Right ventricle myocardium superior (tissue), 1 donor: ENCODE measurements at places on chromosomes 7 and 10. TPM values are rescaled to one million over a fixed set of nuclear protein-coding genes. Genes with fewer than 3 reads are reported as not detected.

DNA sequence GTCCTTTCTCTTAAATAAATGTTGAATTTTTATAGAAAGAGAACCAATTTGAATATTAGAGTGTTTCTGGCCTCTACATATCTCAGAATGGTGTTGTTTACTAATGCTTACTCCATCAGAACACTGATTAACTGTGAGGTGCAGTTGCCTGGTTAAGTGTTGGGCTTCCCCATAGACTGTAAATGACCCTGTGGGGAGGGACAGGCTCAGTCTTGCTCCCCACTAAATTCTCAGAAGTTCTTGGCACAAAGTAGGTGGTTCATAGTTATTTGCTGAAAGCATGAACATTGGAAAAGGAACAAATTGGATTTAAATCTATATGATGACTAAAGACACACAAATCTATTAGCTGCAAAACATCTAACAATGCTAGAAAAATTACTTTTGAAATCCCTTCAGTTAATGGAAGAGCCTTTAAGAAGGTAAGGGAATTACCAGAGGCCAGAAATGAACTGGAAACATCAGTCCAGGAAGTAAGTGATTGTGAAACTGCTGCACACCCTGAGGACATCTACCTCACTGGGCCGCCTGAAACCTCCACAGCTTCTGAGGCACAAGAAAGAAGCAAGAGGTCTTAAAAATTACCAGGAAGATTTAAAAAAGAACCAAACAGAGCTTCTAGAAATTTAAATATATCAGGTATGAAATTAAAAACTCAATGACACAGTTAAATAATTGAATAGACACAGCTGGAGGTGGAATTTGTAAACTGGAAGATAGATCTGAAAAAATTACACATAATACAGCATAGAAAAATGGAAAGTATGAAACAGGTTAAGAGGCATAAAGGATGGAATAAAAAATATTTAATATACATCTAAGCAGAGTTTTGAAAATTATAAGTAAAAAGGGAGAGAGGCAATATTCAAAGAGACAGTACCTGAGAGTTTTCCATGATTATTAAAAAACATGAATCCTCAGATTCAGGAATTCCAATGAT is 17.8 kb upstream of the COMTD1 start:
- DNase-seq = no peak

- no peak for DNase-seq
Observed at GRCh38 chr7:131425992-131426391, 98.3 kb downstream of the MKLN1 start.

- no peak for DNase-seq
Observed at GRCh38 chr7:24978843-24979469, 1.0 kb downstream of the OSBPL3 start.

LAMB1 gene
- 62.1 TPM for total RNA-seq

CACNB2 gene
- 45.7 TPM for total RNA-seq

PUS7 gene
- 5.2 TPM for total RNA-seq

ELOVL3 gene
- total RNA-seq = 0.22 TPM

DNA sequence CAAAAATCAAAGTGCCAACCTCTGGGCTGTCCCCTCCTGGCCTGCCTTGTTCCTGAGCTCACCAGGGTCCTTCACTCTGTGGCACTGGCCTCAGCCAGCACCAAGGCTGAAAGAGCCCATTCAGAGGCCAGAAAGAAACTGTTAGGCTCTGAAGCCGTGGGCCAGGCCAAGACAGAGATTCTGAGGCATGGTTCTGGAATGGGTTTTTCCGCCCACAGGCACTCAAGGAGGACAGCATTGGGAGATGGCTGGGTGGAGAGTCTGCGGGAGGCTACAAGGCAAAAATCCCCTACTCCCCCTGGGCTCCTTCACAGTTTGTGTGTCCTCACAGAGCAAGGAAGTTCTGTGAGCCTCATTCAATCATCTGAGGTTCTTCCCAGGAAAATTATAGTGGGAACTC is 31.7 kb downstream of the GRIFIN start:
- DNase-seq = peak; percentile 55

SH2B2 gene
- total RNA-seq = 0.67 TPM

PDE6C gene
- total RNA-seq = not detected

GRCh38 chr7:22681312-22681711 is 45.7 kb upstream of the IL6 start:
- DNase-seq = no peak

CHRM2 gene
- 72.1 TPM for total RNA-seq

GRCh38 chr10:96295475-96295874 is 8.8 kb upstream of the DNTT start:
- no peak for DNase-seq

- no peak for DNase-seq
Observed at GRCh38 chr7:30816645-30817370, 45.6 kb downstream of the MINDY4 start.

DNA sequence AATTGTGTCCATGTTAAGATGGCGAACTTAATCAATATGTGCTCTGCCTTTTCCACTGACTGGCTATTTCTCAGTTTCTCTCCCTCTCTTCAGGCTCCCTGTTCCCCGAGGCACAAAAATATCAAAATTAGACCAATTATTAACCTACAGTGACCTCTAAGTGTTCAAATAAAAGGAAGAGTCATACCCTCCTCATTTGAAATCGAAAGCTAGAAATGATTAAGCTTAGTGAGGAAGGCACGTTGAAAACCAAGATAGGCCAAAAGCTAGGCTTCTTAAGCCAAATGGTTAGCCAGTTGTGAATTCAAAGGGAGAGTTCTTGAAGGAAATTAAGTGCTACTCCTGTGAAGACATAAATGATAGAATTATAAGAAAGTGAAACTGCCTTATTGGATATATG is 81.1 kb upstream of the MBL2 start:
- DNase-seq = no peak

CYP3A7 gene
- not detected for total RNA-seq

RBP3 gene
- not detected for total RNA-seq

DNA sequence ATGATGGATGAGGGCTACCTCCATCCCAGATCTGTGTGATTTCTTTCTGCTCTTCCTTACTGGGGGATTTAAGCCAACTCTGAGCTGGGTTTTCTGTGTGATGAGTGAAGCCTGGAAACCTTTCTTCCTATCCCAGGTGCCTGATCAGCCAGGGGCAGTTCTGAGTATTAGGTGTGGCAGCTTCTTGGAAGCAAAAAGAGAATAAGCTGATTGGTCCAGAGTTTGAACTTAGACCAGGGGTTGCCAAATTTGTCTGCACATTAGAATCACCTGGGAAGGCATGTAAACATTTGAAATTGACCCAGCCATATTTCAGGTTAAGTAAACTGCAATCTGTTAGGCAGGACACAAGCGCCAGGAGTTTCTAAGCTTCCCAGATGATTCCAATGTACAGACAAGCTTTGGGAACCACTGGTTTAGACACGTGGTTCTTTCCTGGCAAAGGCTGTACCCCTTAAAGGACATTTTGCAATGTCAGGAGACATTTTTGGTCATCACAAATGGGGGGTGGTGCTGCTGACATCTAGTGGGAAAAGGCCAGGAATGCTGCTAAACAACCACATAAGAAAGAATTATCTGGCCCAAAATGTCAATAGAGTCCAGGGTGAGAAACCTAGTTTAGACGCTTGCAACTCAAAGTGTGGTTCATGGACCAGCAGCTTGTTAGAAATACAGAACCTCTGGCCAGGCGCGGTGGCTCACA is 160.5 kb upstream of the GHITM start:
- no peak for DNase-seq

PLCE1 gene
- total RNA-seq = 3.3 TPM

DNA sequence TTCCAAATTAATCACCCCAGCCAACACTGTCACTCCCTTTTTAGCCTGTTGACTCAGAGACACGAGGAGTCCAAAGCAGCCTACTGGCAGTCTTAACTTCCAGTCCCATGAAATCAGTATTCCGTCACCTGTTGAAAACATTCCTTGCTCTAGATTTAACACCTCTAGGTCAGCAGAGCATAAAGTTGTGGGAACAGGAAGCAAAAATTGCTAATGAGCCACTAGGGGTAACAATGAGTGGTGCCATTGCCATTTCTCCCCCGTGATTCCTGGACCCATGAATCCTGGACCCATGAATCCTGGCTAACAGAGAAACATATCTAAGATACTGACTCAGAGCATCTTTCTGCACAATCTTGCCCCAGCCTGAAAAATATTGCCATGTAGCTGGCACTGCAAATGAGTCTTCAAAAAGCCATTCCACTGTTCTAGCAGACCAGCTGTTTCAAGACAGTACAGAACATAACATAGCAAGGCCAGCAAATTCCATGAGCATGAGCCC is 252.7 kb upstream of the PTER start:
- DNase-seq = no peak

ELAPOR2 gene
- 3.6 TPM for total RNA-seq

- DNase-seq = no peak
Observed at GRCh38 chr7:21543528-21544302, 876 bp downstream of the DNAH11 start.

FAM149B1 gene
- total RNA-seq = 12.9 TPM

GRCh38 chr7:158049271-158049670 is 538.4 kb downstream of the PTPRN2 start:
- DNase-seq = no peak

DNA sequence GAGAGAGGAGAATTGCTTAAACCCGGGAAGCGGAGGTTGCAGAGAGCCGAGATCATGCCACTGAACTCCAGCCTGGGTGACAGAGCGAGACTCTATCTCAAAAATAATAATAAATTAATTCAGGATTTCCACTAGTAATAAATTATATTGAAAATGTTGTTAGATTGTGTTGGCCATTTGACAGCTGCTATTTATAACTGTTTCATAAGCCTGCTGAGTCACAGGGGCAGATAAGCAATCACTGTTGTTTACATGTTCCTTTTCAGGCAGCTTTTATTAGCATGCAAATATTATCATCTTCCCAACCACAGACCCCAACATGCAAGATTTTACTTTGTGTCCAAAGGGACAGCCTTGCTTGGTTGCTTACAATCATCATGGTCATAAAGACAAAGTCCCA is 49.5 kb upstream of the ZNF138 start:
- DNase-seq = no peak

DNA sequence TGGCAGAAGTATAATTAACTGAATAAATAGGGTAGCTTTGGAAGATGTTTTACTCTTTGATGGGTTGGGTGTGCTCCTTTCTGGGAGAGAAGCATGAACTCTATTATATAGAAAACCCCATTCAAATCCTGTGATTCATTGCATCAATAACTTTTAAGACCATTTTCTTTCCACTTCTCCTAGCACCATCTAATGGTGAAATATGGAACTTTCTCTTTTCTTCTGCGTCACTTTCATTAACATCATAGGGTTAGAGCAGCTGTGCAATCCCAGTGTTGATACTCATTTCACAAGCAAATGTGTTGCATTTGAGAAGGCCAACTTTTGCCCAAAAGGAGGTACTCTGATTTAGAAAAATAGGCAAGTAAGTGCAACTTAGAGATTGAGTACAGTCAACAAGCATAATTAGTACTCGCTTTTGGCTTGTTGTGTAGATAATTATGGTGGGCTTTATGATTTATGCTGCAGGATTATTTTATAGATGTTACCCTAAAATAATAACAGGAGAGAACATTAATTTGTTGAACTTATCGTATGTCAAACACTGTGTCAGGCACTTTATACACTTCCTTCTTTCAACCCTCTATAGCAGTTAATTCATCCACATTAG is 92.9 kb downstream of the CPED1 start:
- no peak for DNase-seq

ZNF735 gene
- total RNA-seq = not detected

NEUROG3 gene
- not detected for total RNA-seq

DNA sequence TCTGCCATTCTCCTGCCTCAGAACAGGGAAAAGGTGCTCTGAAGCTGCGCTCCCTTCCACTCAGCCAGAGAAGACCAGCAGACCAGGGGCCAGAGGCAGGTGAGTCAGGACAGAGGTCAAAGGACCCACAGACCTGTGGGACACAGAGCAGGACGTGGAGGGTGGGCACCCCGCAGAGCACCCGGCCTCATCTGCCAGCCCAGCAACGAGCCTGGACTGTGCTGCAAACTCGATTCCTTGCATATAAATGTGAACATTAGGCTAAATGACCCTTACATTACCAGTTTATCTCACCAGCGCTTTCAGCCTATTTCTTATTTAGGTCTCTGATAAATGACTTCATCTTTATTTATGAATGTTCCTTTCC is 50.1 kb downstream of the PTPRN2 start:
- DNase-seq = no peak

PRKCQ gene
- 0.30 TPM for total RNA-seq

DNA sequence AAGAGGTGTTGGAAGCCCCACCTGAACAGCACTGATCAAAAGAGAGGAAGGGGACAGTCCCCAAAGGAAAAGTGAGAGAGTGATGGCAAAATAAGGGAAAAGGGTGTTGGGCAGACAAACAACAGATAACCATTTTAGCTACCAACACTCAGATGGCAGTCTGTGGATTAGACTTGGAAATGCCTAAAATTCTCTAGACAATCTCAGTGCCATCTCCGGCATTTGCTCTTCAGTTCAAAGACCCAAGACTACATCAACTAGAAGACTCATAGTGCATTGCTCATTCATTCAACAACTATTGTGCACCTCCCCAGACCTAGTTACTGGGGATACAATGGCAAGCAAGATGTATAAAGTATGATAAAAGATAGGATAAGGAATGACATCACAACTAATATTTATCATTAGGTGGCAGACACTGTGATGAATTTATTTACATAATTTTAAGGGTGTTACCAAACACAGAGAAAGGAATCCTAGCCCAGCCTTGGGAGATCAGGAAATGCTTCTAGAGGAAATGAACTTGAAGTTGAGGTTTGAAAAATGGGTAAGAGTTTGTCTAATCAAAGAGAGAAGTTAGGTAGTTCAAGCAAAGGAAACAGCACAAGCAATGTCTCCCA is 109.3 kb upstream of the ARID5B start:
- no peak for DNase-seq

DNA sequence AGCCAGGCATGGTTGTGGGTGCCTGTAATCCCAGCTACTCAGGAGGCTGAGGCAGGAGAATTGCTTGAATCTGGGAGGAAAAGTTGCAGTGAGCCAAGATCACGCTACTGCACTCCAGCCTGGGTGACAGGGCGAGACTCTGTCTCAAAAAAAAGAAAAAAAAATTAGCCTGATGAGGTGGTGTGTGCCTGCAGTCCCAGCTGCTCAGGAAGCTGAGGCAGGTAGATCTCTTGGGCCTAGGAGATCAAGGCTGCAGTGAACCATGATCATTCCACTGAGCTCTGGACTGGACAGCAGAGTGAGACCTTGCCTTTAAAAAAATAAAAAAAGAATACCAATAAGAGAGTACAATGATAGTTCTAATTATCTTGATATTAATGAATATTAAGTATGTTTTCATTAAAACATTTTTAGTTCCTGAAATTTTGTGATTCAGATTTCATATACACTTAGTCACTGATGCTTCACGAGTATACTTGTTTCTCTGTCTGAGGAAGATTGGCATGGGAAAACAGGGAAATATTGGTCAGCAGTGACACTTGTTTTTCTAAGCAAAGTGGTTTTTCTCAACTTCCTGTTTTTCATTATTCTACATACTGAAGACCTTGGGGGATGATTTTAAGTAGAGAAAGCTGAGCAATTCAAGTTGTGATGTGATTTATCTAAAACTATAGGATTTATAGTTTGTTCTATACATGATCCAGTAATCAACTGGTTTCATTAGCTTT is 76.8 kb downstream of the ADK start:
- no peak for DNase-seq

SP4 gene
- total RNA-seq = 4.0 TPM
